Stimulated activated CD8-positive, alpha-beta memory T cell treated with anti-CD3 and anti-CD28 coated beads, Interleukin-7, amount 100 ng/mL, for 1 hour (primary cell): ENCODE measurements at places on chromosomes 3 and 15.

- DNase-seq = no peak
Measured at GRCh38 chr3:24229468-24230221, 265.0 kb downstream of the THRB start.

- DNase-seq = no peak
Measured at GRCh38 chr3:5569152-5569551, 381.6 kb downstream of the EDEM1 start.

DNA sequence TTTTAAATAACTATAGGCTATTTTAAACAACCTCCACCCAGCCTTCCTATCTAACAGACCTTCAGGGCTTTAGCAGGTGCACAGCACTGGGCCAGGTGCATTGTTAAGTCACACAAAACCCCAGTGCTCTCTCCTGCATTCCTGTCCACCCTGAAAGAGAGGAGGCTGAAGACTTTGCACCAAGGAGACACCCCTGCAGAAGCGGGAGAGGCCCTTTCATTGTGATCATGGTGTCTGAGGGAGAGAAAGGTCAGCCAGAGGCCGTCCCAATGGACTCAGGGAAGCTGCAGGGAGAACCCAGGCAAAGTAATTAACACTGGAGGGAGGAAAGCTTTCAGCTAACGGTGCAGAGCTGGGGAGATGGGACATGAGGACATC is 5.2 kb downstream of the LRIG1 start:
- no peak for DNase-seq

DNA sequence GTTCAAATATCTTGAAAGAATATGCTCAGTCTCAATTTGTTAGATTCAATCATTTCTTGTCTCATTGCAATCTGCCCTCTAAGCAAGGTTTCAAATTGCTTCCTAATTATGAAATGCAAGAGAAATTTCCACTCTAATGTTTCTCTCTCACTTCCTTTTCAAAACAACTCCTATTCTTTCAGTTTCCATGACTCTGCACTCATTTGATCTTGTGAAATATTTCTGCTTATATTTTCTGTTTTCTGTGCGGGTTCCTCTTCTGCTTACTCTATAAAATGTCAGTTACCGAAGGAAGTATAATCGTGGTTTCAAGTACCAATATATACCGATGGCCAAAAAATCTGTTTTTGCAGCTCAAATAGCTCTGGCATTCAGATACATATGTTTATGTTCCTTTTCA is 521.9 kb upstream of the NAALADL2 start:
- no peak for DNase-seq

- no peak for DNase-seq
Measured at GRCh38 chr3:50393061-50393460, 33.7 kb upstream of the TMEM115 start.

GRCh38 chr3:57816471-57817095 is 60.5 kb downstream of the SLMAP start:
- no peak for DNase-seq

- no peak for DNase-seq
Measured at GRCh38 chr3:9401986-9402385, 4.6 kb downstream of the SETD5 start.

DNA sequence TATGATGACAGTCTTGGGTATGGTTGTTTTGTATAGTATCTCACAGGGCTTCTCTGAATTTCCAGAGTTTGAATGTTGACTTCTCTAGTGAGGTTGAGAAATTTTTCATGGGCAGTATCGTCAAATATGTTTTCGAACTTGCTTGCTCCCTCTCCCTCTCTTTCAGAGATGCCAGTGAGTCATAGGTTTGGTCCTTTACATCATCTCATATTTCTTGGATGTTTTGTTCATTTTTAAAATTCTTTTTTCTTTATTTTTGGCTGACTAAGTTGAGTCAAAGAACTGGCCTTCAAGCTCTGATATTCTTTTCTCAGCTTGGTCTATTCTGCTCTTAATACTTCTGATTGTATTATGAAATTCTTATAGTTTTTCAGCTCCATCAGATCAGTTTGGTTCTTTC is 282.3 kb upstream of the NECTIN3 start:
- DNase-seq = no peak

DNA sequence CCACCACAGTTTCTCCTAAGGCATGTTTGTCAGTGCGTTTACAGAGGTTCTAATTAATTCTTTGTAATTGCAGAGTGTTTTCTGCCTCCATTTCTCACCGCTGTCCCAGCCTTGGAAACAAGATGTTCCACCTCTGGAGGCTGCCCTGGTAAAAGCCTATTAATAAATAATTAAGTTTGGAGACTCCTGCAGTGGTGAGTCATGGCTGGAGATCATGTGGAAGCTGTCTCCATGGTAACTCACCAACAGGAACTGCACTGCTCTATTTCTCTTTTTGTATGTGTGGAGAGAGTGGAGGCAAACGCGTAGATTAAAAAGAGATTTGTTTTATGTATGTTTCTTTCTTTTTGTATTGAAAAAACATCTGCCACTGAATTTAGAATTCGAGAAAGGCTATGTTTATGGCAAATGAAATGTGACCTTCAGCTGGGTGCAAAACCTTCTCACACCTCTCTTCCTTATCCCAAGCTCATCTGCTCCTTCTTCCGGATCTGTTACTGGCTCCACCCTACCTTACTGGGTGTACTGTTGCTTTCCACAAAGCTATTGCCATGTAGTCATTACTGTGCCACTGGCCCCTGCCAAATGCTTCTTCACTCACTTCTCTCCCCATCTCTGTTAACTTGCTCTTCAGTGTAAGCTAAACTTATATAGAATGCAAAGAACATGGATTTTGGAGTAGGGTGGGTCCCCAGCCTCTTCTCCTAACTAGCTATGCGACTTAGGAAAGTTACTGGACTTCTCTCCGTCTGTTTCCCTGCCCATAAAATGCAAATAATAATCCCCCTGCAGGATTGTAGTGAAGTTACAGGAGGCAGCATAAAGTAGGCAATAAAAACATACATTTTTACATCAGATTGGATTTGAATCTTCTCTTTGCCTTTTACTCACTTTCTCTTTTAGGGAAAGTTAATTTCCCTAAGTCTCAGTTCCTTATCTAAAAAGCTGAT is 778.5 kb downstream of the NTRK3 start:
- no peak for DNase-seq

- no peak for DNase-seq
Measured at GRCh38 chr3:126983276-126983652, 349 bp downstream of the PLXNA1 start.

- no peak for DNase-seq
Measured at GRCh38 chr3:47646362-47646761, 67.7 kb upstream of the CSPG5 start.

GRCh38 chr15:26850161-26850560 is 16.7 kb upstream of the GABRA5 start:
- DNase-seq = no peak

DNA sequence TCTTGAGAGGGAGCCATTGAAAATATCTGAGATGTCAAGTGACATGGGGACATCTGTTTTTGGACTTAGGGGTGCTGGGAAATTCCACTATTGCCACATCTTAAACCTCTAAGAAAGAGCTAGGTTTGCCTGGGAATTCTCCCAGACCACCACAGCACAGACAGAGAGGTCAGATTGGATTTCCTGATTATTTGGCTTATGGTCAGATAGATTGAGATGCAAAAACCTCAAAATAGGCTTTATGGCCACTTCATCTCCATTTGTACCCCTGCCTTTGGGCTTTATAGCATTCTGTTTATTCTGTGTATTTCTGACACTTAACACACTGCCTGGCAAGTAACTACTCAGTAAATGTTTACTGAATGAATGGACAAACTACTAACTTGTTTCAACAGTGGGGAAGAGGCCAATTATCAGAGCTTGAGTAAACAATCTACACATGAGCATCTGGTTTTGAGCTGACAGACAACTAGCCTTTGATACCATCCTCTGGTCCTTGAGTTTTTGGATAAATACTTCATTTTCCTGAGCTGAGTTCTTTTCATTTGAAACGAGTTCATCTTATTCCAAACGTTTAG is 81.8 kb downstream of the TP63 start:
- DNase-seq = no peak

GRCh38 chr3:72844436-72844993 is 3.7 kb downstream of the SHQ1 start:
- DNase-seq = no peak

DNA sequence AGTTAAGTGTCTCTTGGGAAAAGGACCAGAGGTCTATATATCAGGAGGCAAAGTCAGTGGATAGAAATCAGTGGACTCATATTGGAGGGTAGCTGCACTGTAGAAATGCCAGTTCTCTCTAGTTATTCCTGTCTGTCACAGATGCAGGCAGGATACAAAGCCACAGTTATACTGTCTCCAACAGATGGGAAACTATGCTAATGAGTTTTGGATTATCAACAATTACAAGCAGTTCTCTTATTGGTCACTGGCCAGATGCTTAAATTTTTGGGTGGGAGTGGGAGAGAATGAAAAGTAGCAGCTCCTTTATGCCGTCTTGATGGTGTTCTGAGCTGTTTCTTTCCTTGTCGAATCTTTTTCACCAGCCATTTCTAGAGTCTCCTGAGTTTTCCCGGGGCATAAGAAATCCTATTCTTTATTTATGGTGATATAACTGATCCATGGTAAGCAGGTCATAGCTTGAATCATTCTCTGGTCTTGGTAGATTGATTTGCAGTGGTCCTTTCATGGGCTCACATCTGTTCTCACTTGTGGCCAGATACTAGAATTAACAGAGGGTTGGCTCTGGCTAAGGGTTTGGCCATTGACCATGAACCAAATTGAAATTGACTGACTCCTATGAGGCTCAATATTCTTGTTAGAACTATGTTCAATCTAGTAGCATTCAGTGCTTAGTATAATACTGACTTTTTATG is 44.6 kb upstream of the RBMS3 start:
- DNase-seq = no peak

DNA sequence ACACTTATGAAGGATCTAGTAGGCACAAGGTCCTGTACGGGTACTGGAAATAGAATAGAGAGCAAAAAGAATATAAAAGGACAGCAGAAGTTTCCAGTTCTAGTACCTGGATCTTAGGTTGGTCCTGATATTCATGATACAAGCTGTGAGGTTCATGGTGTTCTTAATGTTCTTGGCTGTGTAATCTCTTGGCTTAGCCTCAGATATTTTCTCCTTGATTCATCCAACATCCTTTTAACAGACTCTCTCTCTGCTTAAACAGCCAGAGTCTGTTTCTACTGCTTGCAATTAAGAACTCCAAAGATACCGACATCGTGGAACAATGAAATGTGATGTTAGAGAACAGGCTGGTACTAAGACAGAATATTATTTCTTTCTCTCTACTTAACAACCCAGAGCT is 49.9 kb downstream of the CNTN3 start:
- DNase-seq = no peak

DNA sequence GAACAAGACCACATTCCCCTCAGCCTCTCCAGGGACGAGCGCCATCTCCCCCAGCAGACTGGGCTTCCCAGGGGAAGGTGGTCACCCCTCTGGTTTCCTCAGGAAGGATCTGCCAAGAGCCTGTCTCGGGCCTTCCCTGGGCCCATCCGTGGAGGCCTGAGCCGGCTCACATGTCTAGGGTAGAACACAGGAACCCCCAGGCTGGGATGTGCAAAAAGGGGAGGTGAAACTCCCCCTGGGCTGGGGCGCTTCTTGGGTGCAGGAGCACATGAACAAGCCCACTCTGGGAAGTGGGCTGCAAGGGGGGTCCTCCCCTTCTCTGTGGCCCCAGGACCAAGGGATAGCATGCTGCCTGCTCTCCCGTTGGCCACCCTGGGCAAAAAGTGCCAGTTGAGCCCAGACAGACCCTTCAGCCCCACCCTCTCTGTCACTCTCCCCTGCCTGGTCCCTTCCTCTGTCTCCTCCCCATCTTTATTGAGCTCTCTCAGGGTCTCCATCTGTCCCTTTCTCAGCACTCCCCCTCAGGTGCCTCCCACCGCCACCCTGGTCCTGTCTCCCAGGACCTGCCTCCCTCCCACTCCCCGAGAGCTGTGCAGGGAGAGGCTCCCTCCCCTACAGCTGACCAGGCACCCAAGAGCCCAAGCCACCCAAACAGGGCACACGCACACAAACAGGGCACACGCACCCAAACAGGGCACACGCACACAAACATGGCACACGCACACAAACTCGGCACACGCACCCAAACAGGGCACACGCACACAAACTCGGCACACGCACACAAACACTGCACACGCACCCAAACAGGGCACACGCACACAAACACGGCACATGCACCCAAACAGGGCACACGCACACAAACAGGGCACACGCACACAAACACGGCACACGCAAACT is 864 bp downstream of the SEMA3G start:
- DNase-seq = no peak

DNA sequence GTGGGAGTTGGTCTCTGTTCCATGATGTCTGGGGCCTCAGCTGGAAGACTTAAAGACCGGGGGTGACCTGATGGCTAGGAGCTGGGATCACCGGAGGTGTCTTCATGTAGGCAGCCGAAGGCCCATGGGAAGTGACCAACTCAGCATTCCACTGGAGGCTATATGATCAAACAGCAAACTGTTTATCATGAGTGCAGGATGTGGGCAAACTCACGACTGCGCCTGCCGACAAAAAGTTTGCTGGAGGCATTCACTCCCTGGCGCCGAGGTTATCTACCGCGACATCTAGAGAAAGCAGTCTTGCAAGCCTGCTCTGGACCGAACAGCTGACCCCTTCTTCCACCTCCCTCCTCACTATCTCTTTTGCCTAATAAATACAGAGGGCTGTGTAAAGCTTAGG is 62.7 kb upstream of the NR2C2 start:
- no peak for DNase-seq

- DNase-seq = no peak
Measured at GRCh38 chr3:171508206-171508605, 48.0 kb upstream of the TNIK start.

DNA sequence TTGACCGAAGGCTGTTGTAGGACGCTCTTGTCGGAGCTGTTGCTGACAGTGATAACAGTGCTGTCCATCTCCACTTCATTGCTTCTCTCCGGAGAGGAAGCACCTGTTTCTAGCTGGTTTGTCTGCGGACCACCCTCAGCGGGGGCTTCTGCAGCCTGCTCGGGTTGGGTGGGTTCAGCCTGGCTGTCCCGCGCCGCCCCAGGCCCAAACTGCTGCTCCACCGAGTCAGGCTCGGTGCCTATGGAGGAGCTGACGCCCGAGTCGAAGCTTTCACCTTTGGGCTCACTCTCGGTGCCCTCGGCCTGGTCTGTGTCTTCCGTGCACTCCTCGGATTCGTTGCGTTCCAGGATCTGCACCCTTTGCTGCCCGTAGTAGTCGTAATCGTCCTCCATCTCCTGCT is 56.9 kb downstream of the TIGIT start:
- no peak for DNase-seq

DNA sequence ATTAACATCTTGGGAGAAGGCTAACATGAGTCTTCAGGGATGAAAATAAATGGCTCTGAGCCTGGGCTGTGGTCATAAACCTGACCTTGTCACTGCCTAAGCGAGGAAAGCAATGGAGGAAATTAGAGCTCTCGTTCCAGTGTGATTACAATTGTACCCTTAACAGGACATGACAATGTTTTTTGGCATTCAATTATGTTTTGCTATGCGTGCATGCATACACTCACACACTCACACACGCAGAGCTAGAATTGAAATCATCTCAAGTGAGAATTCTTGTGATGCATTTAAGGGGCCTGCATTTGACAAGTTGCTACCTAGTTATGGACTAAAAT is 24.1 kb downstream of the ZNF80 start:
- DNase-seq = no peak
